ENCODE measurements at places on chromosomes 11 and 22.

DNA sequence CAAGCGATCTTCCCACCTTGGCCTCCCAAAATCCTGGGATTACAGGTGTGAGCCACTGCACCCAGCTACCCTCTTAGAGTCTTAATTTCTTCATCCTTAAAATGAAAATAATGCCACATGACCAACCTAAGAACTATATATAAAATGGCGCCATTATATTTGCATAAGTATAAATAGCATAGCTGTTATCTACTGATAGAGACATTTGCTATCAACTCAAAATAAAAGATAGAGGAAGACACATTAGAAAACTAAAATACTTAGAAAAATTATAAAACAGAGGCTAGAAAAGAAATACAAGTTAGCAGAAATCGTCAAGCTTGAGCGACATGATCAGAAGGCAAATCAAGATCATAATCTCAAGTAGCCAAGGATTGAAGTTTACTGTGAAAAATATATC lies 6.2 kb downstream of the FAM168A start:
- no peak for DNase-seq

- no peak for DNase-seq
Observed at GRCh38 chr11:35288817-35289541, 130.4 kb downstream of the SLC1A2 start.

GRCh38 chr11:304915-305843 lies 2.4 kb upstream of the IFITM2 start:
- no peak for DNase-seq

- DNase-seq: no peak
Observed at GRCh38 chr22:39926753-39927152, 25.9 kb downstream of the GRAP2 start.

GRCh38 chr11:71977743-71978418 lies 20.8 kb upstream of the IL18BP start:
- no peak for DNase-seq

DNA sequence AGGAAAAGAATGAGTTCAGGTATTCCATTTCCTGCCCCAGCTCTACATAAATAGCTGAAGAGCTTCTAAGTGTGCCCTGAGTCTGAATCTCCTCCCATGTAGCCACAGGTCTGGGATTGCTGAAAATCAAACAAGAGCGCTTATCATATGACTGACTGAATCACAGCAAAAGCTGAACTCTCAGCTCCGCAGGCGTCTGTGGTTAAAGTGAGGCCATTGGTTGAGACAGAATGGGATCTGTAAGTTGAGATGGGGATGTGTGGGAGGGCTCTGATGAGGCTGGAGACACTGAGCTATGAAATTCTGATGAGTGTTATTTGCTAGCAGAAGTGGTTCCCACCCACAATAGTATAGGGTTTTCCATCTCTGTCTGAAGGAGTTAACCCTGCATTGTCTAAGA lies 637.0 kb downstream of the OPCML start:
- no peak for DNase-seq

- DNase-seq: no peak
Observed at GRCh38 chr11:124514131-124514530, 29.3 kb downstream of the OR8B12 start.
